Ovary (tissue), 10 donors: ENCODE measurements at places on chromosomes 1 and 21.

DNA sequence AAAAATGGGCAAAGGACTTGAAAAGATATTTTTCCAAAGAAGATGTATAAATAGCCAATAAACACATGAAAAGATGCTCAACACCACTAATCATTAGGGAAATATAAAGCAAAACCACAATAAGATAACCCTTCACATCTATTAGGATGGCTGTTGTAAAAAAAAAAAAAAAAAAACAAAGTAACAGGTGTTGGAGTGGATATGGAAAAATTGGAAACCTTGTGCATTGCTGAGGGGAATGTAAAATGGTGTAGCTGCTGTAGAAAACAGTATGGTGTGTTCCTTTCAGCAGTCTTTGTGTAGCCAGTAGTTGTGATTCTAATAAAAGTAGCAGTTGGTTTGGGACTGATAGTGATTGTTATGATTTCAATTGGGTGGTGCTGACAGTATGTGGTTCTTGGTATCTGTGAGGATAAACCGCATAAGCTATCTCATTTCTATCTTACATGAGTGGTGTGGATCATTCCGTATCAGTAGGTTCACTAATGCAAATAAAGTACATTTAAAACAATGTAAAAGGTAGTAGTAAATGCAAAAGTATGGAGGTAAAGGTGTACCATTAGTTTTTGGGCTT, 19.9 kb downstream of the MAN1A2 start:
- H3K4me1 ChIP-seq, result peaks cover 1% of the 10 kb centered on the region

DNA sequence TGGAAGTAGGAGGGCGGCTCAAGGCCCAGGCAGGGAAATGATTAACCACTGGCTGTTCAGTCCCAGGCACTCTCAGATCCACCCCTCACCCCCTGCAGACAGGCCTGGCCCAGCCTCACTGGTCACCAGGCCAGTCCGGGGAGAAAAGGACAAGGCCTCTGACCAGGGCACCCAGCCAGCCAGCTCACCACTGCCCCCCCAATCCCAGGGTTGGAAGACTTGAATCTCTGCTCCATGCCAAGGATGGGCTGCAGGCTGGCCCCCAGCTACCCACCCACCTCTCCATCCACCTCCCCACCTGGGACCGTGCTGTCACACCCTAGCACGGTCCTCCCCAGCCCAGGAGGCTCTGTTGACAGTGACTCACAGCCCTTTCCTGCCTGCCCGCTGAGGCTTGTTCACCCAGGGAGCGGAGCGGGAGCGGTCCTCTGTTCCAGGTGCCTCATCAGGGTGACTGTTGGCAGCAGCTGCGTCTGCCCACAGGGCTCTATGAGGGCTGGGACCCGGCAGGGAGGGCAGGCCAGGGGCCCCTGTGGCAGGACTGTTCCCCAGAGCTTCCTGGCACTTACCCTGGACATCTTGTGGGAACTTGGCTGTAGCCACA, 2.2 kb downstream of the LAD1 start:
- peaks cover 2% of the 10 kb centered on the region for H3K4me1 ChIP-seq
- DNase-seq, result no peak
- H3K27me3 ChIP-seq, result peaks cover 2% of the 10 kb centered on the region
- no peaks in the 10 kb centered on the region for H3K36me3 ChIP-seq

DNA sequence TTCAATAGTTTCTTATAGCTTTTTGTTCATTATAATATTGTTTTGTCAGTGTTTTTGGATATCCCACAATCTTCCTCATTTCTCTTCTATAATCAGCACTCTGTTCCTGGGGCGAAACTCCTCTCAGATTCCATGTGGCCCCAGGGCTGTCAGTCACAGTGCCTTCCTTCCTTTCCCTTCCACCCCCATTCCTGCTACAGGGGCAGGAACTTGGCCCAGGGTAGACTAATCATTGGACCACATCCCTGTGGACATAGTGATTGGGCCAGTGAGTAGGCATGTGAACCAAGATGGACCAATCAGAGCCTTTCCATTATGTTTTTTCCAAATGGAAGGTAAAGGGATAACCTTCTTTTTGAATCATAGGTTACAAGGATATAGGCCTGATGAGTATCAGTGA, 78.3 kb downstream of the PGM1 start:
- no peak overlapping the region for H3K27ac ChIP-seq
- H3K4me1 ChIP-seq, result peaks cover 7% of the 10 kb centered on the region
- no peak for DNase-seq
- H3K36me3 ChIP-seq, result no peaks in the 10 kb centered on the region
- no peak overlapping the region for H3K4me3 ChIP-seq

- H3K4me1 ChIP-seq, result no peaks in the 10 kb centered on the region
- DNase-seq, result no peak
- H3K27ac ChIP-seq, result no peak overlapping the region
- no peaks in the 10 kb centered on the region for H3K27me3 ChIP-seq
Observed at GRCh38 chr1:25902462-25902861, 3.8 kb downstream of the STMN1 start.

DNA sequence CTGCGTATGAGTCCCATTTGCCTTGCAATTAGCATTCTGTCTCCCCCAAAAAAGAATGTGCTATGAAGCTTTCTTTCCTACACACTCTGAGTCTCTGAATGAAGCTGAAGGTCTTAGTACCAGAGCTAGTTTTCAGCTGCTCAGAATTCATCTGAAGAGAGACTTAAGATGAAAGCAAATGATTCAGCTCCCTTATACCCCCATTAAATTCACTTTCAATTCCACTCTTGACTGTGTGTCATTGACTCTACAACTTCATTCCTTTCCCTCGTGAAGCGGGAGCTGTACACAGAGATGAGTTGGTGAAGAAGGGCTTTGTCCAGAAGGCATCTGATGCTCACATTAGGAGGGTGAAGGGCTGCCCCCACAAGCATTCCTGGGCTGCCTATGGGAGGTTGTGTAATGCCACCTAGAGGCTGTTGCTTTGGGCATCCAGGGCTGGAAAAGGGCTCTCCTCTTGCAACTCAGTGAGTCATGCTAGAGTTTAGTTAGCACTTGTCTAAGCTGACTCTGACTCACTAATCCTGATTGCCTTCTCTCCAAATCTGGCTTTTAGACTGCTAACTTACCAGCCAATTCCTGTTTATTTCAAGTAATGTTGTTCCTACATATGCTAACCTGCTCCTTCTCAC, 1.8 kb downstream of the SPRR1B start:
- no peaks in the 10 kb centered on the region for H3K36me3 ChIP-seq
- H3K27ac ChIP-seq, result no peak overlapping the region
- H3K4me3 ChIP-seq, result no peak overlapping the region
- H3K27me3 ChIP-seq, result no peaks in the 10 kb centered on the region
- DNase-seq, result no peak

DNA sequence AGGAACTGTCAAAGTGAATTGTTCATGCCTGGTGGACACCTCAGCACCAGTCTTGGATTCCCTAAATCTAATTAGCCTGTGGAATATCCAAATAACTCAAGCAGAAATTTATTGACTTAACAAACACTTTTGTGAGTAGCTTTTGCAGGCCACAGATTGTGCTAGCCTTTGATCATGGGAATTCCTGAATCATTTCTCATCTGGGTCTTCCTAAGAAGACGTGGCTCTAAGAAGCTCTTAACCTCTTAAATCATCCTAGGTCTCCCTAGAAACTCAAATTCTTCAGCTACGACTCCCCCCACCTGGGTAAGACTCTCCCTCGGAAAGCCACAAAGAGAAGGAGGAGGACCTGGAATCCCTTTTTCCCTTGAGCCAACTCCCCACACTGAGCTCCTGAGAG, 53.8 kb upstream of the PSEN2 start:
- H3K27ac ChIP-seq, result no peak overlapping the region
- H3K27me3 ChIP-seq, result no peaks in the 10 kb centered on the region

DNA sequence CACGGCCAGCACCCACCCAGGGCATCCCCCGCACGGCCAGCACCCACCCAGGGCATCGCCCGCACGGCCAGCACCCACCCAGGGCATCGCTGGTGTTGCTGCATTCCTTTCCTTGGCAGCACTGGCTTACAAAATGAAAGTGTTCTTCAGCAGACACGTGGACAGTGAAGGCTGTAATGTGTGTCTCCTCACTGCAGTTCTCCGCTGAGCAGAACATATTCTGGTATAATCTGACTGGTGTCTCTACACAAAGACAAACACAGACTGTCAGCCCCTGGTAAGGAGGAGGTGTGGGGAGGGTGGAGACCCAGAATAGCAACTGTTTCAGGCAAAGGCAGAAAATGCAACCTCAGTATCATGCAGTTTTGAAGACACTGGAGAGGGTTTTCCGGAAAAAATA, 7.3 kb downstream of the LYPD8 start:
- H3K4me1 ChIP-seq, result no peaks in the 10 kb centered on the region
- H3K36me3 ChIP-seq, result no peaks in the 10 kb centered on the region
- no peak for DNase-seq
- H3K27me3 ChIP-seq, result no peaks in the 10 kb centered on the region
- no peak overlapping the region for H3K4me3 ChIP-seq

DNA sequence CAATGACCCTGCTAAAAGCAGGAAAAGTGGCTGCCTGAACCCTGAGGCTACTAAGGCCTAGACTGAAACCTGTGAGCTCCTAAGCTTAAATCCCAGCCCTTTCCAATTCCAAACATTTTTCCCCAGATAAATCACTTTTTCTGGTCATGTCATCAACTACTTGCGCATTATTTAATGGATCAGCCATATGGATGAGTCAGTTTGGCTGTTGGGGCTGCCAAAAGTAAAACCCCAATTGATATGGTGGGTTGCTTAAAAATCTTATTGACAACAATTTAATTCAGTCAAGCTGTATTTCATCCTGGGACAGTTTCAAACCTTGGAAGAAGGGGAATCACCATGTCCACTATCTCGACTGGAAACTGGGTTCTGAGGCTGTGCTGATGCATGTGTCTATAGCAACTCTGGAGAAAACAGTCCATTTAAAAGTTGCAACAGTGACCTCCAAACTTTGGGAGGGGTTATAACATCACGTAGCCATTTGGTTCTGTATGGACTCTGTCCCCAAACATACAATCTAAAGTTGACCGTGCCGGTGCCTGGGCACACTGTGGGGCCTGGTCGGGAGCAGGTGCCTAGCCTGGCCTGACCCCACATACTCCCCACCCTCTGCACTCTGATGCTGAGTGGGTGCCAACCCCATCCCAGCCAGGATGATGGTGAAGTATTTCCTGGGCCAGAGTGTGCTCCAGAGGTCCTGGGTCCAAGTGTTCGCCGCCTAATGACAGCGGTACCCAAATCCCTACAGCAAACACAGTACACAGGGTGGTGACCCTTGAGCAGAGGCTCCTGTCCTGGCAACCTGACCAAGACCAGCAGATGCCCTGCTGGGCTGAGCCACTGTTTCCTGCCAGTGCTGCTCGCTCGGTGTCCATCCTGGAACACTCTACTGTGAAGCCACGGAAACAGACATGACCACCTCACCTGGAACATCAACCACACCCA, 46.5 kb upstream of the LRRC52 start:
- no peak for DNase-seq
- H3K4me1 ChIP-seq, result no peaks in the 10 kb centered on the region
- no peaks in the 10 kb centered on the region for H3K27me3 ChIP-seq
- no peak overlapping the region for H3K4me3 ChIP-seq

DNA sequence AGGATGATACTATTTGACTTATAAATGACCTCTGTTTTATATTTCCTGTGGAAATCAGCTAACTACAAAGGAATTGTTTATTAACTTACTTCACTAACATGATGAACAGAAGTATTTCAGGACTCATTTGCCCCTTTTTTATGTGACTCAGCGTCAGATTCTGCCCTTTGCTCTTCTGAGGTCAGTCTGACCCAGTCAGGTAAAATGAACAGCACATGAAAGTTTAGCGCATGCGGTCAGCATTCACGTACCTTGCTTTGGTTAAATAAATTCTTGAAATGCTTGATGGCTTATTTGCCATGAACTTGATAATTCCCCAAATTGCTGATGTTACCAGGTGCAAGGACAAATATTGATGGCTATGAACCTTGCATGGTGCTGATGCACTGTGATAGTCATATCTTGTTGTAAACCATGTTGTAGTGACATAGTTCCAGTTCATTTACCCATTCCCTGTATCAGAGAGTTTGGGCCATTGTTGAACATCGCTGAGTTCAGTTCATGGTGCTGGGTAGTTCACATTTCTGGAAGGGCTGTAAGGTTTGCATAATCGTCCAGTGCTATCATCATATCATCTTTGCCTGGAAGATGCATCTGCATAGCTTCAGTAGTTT, 133.4 kb downstream of the NFIA start:
- no peaks in the 10 kb centered on the region for H3K36me3 ChIP-seq
- no peak overlapping the region for H3K27ac ChIP-seq
- no peak for DNase-seq
- H3K4me3 ChIP-seq, result no peak overlapping the region

- no peak for DNase-seq
- no peaks in the 10 kb centered on the region for H3K4me1 ChIP-seq
- H3K36me3 ChIP-seq, result no peaks in the 10 kb centered on the region
- H3K27ac ChIP-seq, result no peak overlapping the region
- no peaks in the 10 kb centered on the region for H3K27me3 ChIP-seq
Observed at GRCh38 chr1:224786533-224787250, 142.8 kb upstream of the DNAH14 start.

- peak; percentile 38 for DNase-seq
- no peaks in the 10 kb centered on the region for H3K27me3 ChIP-seq
- H3K4me1 ChIP-seq, result peaks cover 9% of the 10 kb centered on the region
- no peak overlapping the region for H3K27ac ChIP-seq
Observed at GRCh38 chr1:235049217-235049616, 79.4 kb downstream of the TOMM20 start.

DNA sequence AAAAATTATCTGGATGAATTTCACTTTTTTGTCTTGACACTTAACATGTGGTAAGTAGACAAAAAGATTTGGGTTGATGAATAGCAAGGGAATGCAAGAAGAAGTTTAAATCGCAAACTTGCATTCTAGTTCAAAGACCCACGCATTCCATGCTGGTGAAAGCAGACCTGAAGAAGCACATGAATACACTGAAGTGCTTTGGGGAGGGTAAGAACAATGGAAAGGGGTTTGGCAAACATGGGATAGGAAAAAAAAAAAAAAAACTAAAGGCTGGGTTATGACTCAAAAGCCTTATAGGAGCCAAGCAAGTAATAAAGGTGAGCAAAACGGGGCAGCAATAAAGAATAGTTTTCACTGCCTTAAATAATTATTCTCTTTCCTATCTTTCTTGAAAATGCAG, 450.2 kb downstream of the LMO4 start:
- no peak overlapping the region for H3K27ac ChIP-seq
- DNase-seq, result no peak
- no peaks in the 10 kb centered on the region for H3K36me3 ChIP-seq
- no peaks in the 10 kb centered on the region for H3K4me1 ChIP-seq

GRCh38 chr1:29490204-29490934, 254.0 kb downstream of the PTPRU start:
- no peak for DNase-seq
- no peak overlapping the region for H3K27ac ChIP-seq
- H3K4me3 ChIP-seq, result no peak overlapping the region
- H3K36me3 ChIP-seq, result no peaks in the 10 kb centered on the region
- no peaks in the 10 kb centered on the region for H3K27me3 ChIP-seq
- H3K4me1 ChIP-seq, result no peaks in the 10 kb centered on the region

GRCh38 chr1:93004566-93005251, 43.4 kb upstream of the DIPK1A start:
- peaks cover 2% of the 10 kb centered on the region for H3K4me1 ChIP-seq
- no peaks in the 10 kb centered on the region for H3K36me3 ChIP-seq
- H3K27ac ChIP-seq, result no peak overlapping the region
- no peaks in the 10 kb centered on the region for H3K27me3 ChIP-seq
- no peak for DNase-seq

GRCh38 chr1:54326543-54327385, 79.4 kb downstream of the SSBP3 start:
- H3K36me3 ChIP-seq, result no peaks in the 10 kb centered on the region
- H3K27ac ChIP-seq, result peak overlapping the region; percentile 75
- no peak for DNase-seq
